Brain microvascular endothelial cell (primary cell): ENCODE measurements at places on chromosomes 2 and 18.

DNA sequence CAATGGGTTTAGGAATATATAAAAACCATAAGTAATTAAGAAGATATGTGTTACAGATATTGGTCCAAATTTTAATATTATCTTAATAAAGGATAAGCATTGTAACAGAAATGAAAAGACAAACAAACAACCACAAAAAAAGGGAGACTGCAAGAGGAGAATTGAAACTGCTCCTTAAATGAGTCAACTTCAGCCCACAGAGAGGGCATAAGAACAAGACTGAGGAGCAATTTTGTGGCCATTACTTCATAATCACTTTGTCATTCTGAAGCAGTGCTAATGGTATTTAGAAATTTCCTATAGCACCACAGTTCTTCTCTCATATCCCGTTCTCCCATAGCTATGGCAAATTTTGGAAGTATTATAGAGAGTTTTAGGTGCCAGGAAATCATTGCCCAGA lies 193.2 kb upstream of the HNMT start:
- no peak for DNase-seq

- no peak for DNase-seq
These were observed 13.1 kb upstream of the CNDP1 start for GRCh38 chr18:74521068-74521725.

DNA sequence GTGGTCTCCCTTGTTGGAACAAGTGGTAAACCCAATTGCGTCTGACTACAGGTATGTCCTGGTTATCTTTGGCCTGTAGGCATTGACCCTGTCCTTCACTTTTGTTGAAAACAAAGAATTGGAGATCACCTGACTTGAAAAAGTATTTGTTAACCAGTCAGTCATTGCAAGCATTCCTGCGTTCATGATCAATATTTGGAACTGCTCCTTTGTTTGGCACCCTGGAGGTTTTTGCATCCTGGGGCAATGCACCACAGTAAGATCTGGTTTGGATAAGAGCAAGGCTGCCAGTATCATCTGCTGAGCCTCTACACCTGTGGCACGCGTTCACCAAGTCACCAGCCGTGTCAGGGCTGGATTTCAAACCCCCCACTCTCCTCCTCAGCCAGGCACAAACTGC lies 115.7 kb downstream of the DNAH6 start:
- DNase-seq, result no peak

DNA sequence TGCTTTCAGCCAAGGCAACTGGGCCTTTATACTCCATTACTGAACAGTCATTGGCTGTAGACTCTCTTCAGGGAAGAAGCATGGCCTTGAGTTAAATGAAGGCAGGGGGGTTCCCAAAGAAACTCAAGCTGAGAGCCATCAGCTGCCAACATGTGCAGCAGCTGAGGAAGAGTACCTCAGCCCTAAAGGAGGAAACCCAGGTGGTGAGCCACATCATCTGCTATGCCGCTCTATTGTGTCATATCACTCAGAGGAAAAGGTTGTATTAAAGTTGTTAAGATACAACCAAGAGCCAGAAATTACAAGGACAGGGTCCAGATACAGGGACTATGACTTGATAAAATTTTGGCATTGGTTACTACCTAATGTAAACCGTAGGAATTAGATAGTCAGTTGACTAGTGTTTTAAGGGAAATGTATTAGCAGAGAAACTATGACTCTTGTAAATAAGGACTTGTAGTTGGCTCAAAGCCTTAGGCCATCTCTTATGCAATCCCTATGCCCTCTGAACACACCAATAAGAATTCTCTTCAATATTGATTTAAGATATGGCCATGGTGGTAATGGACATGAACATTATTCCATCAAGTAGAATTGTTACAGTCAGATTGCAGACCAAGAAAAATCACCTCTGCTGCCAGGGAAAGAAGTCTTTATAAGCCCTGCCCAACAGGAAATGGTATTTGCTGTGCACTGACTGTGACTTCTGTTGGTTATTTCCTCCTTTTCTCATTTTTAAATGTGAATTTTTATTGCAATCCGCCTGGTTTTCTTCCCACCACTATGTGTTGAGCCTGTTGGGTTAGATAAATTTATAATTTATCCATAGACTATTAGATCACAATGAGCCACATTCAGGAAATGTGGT lies 9.2 kb upstream of the LRPPRC start:
- no peak for DNase-seq

DNA sequence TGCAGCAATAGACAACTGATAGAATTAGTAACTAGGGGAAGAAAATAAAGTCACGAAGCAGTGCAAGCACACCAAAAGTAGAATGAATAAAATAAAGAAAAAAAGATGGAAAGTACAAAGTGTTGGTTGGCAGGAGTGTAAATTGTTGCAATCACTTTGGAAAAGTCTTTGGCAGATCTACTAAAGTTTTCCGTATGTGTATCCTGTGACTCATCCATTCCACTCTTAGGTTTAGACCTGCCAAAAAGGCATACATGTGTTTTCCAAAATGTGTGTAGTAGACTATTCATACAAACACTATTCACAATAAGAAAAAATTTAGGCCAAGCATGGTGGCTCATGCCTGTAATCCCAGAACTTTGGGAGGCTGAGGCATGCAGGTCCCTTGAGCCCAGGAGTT lies 282.1 kb upstream of the FSIP2 start:
- DNase-seq, result no peak

- no peak for DNase-seq
These were observed 155.1 kb downstream of the SS18 start for GRCh38 chr18:25935356-25935755.

DNA sequence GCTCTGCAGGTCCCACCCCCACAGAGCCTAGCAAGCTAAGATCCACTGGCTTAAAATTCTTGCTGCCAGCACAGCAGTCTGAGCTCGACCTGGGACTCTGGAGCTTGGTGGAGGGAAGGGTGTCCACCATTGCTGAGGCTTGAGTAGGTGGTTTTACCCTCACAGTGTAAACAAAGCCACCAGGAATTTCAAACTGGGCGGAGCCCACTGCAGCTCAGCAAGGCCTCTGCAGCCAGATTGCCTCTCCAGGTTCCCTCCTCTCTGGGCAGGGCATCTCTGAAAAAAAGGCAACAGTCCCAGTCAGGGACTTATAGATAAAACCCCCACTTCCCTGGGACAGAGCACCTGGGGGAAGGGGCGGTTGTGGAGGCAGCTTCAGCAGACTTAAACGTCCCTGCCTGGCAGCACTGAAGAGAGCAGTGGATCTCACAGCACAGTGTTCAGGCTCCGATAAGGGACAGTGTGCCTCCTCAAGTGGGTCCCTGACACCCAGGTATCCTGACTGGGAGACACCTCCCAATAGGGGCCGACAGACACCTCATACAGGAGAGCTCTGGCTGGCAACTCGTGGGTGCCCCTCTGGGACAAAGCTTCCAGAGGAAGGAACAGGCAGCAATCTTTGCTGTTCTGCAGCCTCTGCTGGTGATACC lies 20.0 kb upstream of the NEMP2 start:
- DNase-seq, result no peak

DNA sequence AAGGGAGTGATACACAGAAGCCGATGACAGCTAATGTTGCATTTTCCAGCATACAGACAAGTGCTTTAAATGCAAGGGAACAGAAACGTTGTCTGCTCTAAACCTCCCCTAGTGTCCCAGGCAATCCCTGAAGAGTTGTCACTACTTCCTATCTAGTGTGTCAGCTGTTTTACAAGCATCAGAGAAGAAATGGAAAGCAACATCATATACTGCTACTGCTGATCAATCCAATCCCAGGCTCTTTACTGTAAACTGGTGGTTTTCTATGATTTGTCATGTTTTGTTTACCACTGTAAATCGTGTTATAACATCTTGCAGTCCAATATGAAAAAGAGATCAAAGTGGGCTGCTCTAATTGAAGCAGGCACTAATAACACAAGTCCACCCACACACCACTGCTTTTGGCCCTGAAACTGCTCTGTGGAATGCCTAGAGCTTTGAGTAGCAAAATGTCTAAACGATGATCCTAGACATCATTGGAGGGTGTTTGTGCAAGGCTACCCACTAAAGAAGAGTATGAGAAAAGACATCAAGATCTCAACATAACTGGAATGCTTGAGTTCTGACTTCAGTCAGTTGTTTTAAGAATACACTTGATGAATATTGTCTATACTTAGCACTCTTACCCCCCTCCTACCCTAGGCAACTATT lies 18.1 kb upstream of the ROCK1 start:
- peak; percentile 49 for DNase-seq

GRCh38 chr2:234950730-234951663 lies 820 bp upstream of the SH3BP4 start:
- DNase-seq, result peak; percentile 58

- DNase-seq, result no peak
These were observed 3.7 kb downstream of the FBXO48 start for GRCh38 chr2:68463287-68463877.

DNA sequence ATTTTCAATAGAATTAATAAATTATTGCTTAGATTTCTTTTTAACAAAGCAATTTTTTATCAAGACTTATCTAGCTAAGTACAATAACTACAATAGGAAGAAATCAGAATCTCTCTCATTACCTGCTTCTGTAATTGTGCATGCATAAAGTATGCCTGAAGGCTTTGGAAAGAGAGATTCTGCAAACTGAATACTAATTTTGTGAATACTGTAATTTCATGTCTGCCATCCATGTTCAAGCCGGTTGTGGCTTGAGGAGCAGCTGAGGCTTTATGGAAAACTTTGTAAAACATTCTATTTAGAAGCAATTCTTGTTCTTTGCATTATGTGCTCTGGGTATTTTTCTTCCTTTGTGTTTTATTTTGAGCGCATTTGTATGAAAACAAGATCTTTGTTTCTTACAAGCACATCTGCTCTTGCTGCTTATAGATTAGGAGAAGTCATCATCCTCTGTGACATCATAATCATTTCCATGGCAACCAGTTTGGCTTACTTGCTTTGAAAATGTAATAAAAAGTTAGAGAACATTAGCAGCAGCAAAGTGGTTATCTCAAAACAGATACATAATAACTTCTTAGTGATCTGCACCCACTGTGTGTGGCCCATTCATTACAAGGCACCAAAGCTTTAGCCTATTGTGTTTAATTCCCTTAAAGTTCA lies 16.0 kb upstream of the IKZF2 start:
- no peak for DNase-seq

DNA sequence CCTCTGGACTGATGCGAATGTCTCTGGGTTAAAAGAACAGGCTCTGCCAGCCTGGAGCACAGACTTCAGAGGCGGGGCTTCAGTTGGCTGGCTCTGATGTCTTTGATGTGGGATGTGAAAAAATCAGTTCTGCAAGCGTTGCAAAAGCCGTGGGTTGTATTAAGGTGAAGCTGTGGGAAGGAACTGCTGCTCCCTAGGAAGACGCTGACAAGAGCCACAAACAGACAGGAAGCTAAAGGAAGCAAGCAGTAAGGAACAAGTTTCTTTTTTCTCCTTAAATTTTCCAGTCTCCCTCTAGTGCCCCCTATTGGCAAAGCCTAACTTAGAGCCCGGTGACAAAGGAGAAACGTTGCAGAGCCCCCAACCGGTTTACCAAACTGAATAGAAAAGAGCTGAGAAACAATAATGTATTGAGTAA lies 239.0 kb downstream of the CCDC178 start:
- DNase-seq, result peak; percentile 2

GRCh38 chr18:23924813-23925212 lies 89.7 kb upstream of the TTC39C start:
- DNase-seq, result peak; percentile 19

GRCh38 chr2:72887740-72888437 lies 681 bp downstream of the SPR start:
- DNase-seq, result peak; percentile 79

DNA sequence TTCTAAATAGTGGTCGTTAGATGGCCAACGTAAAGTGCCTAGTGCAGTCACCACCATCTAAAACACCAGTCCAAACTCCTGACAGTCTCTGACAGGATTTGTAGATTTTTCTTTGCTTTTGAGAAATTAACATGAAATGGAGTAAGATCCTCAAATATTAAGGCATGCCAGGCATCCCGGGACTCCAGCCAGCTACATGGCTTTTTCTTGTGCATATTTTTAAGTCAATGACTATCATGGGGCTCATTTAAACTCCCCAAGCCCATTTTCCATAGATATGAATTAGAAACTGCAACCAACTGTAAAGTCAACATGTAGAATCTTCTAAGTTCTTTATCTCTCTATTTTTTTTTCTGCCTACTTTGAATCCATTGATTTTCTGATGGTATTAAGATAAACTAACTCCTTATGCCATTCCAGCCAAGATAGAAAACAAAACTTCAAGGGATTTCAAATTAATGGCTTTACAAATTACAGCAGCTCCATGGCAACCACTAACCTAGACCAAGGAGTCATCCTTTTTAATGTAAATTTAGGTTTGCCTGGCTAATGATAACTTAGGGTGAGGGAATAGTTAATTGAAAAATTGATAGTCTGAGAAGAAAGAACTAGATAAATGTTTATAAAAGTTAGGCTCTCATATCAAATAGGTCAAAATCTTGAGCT lies 764.1 kb upstream of the NXPH2 start:
- no peak for DNase-seq

GRCh38 chr2:85780316-85781012 lies 26.7 kb downstream of the ATOH8 start:
- no peak for DNase-seq

- no peak for DNase-seq
These were observed 41.3 kb downstream of the PSD4 start for GRCh38 chr2:113215056-113215455.

DNA sequence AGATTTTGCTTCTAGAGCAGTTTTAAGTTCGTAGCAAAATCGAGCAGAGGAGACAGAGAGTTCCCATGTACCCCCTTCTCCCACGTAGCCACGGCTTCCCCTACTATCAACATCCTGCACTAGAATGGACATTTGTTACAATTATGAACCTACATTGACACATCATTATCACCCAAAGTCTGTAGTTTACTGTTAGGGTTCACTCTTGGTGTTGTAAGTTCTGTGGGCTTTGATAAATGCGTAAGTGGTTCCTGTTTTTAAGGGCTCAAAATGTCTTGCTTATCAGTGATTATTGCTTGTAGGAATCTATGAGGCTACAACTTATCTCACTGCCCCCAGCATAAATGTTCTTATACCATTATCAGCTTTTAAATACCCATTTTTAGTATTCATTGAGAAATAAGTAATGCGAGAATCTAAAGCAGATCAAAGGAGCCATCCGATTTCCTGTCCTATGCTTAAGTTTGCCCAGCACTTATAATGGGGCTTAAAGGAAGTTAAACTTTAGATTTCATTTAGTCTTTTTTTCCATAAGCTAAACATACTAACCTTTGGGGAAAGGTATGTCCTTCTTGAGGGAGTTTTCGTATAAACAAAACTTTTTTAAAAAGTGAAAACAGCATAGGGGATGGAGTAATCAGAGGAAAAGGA lies 118.7 kb downstream of the HAUS1 start:
- no peak for DNase-seq

GRCh38 chr2:20469595-20469994 lies 22.7 kb downstream of the RHOB start:
- no peak for DNase-seq

GRCh38 chr2:148568597-148568996 lies 76.0 kb upstream of the EPC2 start:
- DNase-seq, result no peak

GRCh38 chr2:46352621-46353020 lies 55.4 kb downstream of the EPAS1 start:
- DNase-seq, result no peak

DNA sequence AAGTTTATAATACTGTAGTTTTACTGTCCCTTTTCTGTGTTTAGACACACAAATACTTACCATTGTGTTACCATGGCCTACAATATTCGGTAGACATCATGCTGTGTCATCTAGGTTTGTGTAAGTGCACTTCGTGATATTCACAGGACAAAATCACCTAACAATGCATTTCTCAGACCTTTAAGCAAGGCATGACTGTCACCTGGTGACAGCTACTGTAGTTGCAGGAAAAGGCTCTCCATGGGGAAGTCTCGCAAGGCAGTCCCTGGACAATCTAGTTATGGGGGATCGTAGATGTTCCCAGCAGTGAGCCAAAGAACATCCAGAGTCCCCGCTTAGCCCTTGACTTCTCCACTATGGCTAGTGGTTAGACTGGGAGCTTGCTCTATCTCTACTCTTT lies 73.1 kb downstream of the EIF2AK3 start:
- no peak for DNase-seq
